ENCODE measurements at places on chromosomes 3 and 15.
A peak's percentile ranks its signal among the peaks of the same experiment; 100 is the strongest.

GRCh38 chr3:131796111-131796510 is 238.7 kb downstream of the CPNE4 start:
- DNase-seq, result no peak

DNA sequence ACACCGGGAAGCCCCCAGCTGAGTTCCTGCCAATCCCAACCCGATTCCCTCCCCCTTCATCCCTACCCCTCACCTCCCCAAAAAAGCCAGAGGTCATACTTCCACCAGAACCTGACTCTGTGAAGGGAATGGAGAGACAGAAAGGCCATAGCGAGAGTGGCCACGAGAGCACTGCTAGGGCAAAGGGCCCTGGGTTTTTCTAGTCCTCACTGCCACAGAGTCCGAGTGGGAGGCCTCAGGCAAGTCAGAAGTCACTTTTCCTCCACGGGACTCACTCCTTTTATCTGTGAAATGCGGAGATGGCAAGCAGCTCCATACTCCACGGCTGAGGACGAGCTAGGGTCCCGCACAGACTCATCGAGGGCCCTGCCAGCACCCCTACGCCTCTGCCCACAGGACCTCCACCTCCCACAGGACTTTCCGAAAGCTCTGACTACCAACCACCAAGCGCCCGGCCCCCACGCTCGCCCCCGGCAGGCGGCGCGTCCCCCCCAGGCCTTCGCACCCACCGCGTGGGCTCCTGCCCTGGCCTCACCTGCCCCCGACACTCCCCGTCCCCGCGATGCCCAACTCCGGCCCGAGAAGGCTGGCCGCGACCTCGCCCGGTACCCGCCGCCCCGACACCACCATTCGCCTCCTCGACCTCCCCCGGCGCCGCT is 792 bp downstream of the ATP13A3 start:
- DNase-seq, result peak; percentile 21

GRCh38 chr3:55097441-55097840 is 169.6 kb upstream of the LRTM1 start:
- DNase-seq, result no peak

DNA sequence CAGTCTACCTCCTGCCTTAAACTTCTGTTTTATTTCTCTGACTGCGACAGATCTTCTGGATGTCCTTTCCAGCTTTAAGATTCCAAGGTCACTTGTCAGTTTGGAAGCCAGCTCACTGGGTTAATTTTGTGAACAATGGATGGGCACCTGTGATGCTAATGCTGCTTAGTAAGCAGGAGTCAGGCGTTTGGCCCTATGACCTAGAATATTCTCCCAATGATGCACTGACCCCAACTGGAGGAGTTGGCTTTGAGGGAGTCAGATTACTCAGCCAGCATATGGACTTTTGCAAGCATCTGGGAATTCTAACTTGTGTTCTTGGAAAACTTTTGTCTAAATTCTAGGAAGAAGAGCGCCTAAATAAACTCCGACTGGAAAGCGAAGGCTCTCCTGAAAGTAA is 28.1 kb downstream of the HACD3 start:
- DNase-seq, result no peak

- DNase-seq, result no peak
Measured at GRCh38 chr3:52218937-52219650, 6.4 kb downstream of the TLR9 start.

DNA sequence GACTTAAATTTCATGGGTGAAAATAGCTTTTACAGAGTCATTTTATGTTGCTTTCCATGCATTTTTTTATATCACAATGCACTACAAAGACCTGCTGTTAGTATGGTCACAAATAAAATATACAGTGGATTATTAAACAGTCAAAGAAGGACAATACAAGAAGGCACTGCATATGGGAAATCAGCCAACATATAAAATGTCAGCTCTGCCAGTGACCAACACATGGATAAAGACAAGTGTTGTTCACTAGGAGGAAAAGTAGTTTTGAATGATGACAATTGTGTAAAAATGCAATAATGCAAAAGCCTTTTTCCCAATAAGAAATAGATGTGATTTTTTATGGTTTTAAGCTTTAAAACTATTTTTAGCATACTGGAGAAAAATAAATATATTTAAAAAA is 425.3 kb upstream of the CBLB start:
- DNase-seq, result no peak

DNA sequence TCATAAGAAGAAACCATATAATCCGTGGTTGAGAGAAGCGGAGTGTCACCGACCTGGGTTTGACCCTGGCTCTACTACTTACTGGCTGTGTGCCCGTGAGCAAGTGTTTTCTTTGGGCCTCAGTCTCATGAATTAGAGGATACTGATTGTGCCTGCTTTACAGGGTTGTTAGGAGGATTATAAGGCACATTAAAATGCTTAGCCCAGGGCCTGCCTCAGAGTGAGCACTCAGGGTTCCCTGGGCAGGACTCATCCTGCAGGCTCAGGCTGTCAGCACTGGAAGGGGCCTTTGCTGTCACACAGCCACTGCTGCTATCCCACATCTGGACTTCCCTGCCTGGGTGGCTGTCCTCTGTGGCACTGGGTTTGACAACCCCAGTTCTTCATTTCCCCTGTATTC is 4.7 kb downstream of the PLA2G4F start:
- DNase-seq, result no peak

GRCh38 chr3:151299006-151299405 is 17.6 kb downstream of the GPR87 start:
- no peak for DNase-seq

- DNase-seq, result no peak
Measured at GRCh38 chr3:153631102-153631501, 469.1 kb downstream of the RAP2B start.

GRCh38 chr3:175598740-175599139 is 739.6 kb downstream of the NAALADL2 start:
- DNase-seq, result no peak

DNA sequence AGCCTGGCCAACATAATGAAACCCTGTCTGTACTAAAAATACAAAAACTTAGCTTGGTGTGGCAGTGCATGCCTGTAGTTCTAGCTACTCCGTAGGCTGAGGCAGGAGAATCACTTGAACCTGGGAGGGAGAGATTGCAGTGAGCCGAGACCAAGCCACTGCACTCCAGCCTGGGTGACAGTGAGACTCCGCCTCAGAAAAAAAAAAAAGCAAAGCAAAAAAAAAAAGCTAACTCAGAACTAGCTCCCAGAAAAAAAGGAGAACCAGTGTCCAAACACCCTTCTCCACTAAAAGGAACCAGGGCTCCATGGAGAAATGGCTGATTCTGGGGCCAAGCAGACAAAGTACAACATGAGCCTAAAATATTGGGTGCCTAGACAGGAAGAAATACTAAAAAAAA is 16.7 kb upstream of the CRTC3 start:
- DNase-seq, result no peak

DNA sequence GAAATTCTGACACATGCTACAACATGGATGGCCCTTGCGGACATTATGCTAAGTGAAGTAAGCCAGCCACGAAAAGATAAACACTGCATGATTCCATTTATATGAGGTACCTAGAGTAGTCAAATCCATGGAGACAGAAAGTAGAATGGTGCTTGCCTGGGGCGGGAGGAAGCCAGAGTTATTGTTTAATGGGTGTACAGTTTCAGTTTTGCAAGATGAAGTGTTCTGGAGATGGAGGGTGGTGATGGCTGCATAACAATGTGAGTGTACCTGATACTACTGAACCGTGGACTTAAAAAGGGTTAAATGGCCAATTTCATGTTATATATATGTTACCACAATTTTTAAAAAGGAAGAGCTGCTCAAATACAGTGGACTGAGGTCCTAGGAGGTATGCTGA is 66.9 kb downstream of the SEMA5B start:
- DNase-seq, result no peak
